ENCODE measurements at places on chromosomes 5 and 9.

DNA sequence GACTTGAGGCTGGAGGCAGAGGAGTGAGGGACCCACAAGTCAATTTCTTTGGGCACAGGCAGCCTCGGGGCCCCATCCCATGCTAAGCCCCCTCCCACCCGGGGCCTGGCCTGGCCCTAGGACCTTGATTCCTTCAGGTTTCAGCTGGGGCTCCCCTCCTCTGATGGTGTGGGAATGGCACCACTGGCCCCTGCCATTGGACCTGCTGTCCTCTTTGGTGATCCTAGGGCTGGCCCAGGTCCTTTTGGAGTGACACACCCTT is 10.5 kb downstream of the ERGIC1 start:
- DNase-seq: no peak

GRCh38 chr5:43041110-43041668 is 1.1 kb upstream of the ANXA2R start:
- DNase-seq: no peak

DNA sequence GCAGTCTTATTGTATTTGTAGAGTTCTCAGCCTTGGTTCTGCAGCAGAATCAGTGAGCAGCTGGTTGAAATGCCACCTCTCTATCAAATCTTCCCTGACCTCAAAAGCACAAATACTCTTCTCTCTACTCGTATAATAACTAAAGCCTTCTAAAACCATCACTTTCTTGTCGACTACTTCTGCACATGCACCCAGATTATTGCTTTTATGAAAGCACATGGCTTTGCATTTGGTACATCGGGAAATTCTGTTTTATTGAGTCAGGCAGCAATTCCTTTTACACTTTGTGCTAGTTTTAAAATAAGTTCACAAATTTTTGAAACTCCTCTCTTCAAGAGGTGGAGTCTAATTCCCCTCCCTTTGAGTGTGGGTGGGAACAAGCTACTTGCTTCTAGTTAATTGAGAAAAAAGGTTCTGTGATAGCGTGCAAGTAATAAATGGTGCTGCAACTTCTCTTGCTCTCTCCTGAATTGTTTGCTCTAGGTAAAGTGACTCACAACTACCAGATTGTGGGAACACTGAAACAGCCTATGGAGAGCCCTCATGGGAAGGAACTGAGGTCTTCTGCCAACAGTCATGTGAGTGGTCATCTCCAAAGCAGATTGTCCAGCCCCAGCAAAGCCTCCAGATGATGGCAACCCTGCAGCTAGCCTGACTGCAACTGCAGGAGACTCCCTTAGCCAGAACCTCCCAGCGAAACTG is 66.0 kb upstream of the TAF1L start:
- DNase-seq: no peak

- no peak for DNase-seq
Observed at GRCh38 chr5:16877267-16877935, 58.7 kb downstream of the MYO10 start.

- no peak for DNase-seq
Observed at GRCh38 chr9:89372230-89372816, 54.0 kb downstream of the SECISBP2 start.

DNA sequence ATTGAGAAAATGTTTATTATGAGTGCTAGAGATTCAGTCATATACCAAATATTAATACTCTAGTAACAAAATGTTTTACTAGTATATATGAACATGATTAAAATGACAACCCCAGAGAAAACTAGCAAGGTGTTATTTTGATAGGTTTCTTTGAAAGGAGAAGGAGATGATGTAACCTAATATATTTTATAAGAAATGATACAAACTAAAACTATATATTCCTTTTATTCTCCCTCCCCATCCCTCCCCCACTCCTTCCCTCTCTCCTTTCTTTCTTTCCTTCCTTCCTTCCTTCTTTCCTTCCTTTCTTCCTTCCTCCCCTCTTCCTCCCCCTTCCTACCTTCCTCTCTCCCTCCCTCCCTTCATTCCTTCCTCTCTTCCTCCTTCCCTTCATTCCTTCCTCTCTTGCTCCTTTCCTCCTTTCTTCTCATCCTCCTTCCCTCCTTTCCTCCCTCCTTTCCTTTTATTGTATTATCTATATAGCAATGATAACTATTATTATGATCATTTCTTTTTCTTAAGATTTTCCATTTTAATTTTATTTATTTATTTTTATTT is 215.3 kb upstream of the MEF2C start:
- no peak for DNase-seq

- no peak for DNase-seq
Observed at GRCh38 chr5:74919487-74919886, 53.3 kb upstream of the FAM169A start.

GRCh38 chr5:1341863-1342262 is 3.0 kb downstream of the CLPTM1L start:
- DNase-seq: no peak

DNA sequence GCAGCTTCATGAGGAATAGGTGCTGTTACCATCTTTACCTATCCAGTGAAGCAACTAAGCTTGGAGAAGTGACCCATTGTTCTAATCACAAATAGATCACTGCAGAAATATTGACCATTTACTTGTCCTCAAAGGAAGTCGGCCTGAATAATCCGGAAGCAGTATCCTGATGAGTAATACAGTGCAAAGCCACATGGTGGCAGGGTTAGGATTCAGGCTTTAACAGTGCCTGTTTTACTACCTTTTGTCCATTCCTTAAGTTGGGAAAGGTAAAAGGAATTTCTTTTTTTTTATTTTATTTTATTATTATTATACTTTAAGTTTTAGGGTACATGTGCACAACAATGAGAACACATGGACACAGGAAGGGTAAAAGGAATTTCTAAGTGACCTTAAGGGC is 336.3 kb downstream of the KDM4C start:
- no peak for DNase-seq

- DNase-seq: no peak
Observed at GRCh38 chr5:56148453-56148971, 84.6 kb downstream of the ANKRD55 start.

DNA sequence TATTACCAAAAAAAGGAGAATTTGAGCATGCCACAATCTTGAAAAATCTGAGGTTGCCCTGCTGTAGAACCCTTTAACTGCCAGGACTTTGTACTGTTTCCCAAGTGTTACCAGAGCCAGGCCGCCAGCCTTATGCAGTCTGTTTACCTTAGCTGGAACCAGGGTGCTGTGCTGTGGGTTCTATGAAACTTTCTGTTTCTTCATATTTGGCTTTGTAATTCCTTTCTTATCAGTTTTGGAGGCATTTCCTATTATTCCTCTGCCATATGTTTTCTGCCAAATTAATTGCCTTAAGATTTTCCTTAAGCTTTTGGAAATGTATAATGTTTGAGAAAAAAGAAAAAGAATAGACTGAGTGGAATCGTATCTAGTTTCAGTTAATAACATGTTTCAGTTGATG is 2.1 kb downstream of the S1PR3 start:
- no peak for DNase-seq

All from stimulated activated CD4-positive, alpha-beta T cell treated with anti-CD3 and anti-CD28 coated beads, Interleukin-1b, Interleukin-23, amount 100 ng/mL, for 24 hours (primary cell).